M059J (cell line): ENCODE measurements at places on chromosomes 1 and 21. TPM values are rescaled to one million over a fixed set of nuclear protein-coding genes. Genes with fewer than 3 reads are reported as not detected.

The DNAJC6 gene
- total RNA-seq: 5.3 and 7.9 TPM in 2 replicates

The OR2AJ1 gene
- not detected in 2 replicates for total RNA-seq

DNA sequence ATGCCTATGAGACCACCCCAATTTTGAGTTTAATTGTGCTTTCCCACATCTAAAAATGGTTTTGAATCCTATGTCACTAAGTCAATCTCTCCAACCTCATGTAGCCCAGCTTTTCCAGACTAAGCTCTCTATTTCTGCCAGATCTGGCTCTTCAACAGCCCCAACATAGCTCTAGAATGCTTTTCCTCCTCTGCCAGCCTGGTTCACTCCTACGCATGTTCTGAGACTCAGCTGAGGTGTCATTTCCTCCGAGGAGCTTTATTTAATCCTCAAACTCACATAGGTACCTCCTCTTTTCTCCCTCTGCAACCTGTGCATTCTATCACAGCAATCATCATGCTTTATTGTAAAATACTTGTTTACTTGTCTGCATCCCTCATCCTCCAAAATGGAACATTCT lies 517.8 kb upstream of the BEND5 start:
- DNase-seq: no peak

GRCh38 chr1:223271085-223271781 lies 92.7 kb downstream of the SUSD4 start:
- DNase-seq: no peak
